ENCODE measurements at places on chromosomes 3 and 15.

GRCh38 chr3:149366941-149367840 lies 10.3 kb downstream of the TM4SF1 start:
- no peak overlapping the region for H3K4me3 ChIP-seq
- H3K27me3 ChIP-seq = no peaks in the 10 kb centered on the region
- H3K27ac ChIP-seq = no peak overlapping the region
- H3K36me3 ChIP-seq = no peaks in the 10 kb centered on the region
- H3K4me1 ChIP-seq = peaks cover 6% of the 10 kb centered on the region
- no peak for DNase-seq

DNA sequence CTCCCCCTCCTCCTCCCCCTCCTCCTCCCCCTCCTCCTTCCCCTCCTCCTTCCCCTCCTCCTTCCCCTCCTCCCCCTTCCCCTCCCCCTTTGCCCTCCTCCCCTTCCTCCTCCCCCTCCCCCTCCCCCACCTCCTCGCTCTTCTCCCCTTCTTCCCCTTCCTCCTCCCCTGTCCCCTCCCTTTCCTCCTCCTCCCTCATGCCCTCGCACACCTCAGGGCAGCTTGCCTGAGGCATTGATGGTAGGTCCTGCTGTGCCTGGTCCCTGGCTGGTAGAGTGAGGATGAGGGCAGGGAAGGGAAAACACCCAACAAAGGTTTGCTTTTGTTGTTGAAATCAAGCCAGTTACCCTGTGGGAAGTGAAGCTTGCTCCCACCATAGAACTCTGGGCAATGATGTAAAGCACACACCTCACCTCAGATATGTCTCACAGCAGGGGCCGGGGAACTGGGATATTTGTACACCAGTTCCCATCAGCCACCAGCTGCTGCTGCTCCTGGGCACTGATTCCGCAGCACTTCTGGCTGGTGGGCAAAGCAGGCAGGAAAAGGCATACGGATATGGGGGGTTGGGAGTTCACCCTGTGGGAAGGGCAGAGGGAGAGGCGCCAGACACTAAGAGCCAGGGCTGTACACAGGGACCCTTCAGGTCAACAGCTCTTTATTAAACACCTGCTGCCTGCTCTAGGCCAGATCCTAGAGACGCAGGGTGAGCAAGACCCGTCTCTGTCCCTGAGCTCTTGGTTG lies 13.8 kb downstream of the ISG20 start:
- peaks cover 9% of the 10 kb centered on the region for H3K4me1 ChIP-seq
- no peak overlapping the region for H3K27ac ChIP-seq

GRCh38 chr3:75981401-75981800 lies 196.1 kb upstream of the ZNF717 start:
- no peak for DNase-seq
- H3K27me3 ChIP-seq = no peaks in the 10 kb centered on the region
- no peaks in the 10 kb centered on the region for H3K36me3 ChIP-seq
- H3K27ac ChIP-seq = no peak overlapping the region
- no peaks in the 10 kb centered on the region for H3K4me1 ChIP-seq

- no peaks in the 10 kb centered on the region for H3K27me3 ChIP-seq
- no peaks in the 10 kb centered on the region for H3K36me3 ChIP-seq
- DNase-seq = no peak
- no peaks in the 10 kb centered on the region for H3K4me1 ChIP-seq
Observed at GRCh38 chr15:27077790-27078189, 106.8 kb downstream of the GABRG3 start.

DNA sequence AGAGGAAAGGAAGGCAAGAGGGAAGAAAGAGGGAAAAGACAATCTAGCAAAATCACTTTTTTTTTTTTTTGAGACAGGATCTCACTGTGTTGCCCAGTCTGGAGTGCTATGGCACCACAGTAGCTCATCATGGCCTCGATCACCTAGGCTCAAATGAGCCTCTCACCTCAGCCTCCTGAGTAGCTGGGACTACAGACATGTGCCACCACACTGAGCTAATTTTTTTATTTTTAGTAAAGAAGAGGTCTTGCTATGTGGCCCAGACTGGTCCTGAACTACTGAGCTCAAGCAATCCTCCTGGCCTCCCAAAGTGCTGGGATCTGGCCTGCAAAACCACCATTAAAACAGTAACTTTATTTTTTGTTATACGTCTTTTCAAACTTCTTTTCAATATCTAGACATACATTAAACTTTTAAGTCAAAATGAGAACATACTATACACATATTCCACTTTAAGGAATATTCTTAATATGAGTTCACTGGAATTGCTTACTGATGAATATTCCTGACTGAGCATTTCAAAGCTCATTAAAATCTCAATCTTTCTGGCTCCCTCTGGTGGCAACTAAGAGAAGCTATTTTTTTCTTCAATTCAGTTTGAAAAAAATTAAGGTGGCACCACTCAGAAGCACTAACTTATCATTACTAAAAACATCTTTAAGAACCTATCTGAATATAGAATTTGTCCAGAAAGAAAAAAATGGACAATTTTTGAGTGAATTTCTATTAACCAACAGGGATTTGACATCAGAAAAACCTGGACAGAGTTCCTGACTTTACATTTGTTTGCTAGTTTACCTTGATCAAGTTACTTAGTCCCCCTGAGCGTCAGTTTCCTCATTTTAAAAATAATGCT lies 40.9 kb downstream of the UACA start:
- H3K4me1 ChIP-seq = no peaks in the 10 kb centered on the region
- no peak for DNase-seq
- no peak overlapping the region for H3K27ac ChIP-seq
- no peak overlapping the region for H3K4me3 ChIP-seq
- H3K36me3 ChIP-seq = no peaks in the 10 kb centered on the region

DNA sequence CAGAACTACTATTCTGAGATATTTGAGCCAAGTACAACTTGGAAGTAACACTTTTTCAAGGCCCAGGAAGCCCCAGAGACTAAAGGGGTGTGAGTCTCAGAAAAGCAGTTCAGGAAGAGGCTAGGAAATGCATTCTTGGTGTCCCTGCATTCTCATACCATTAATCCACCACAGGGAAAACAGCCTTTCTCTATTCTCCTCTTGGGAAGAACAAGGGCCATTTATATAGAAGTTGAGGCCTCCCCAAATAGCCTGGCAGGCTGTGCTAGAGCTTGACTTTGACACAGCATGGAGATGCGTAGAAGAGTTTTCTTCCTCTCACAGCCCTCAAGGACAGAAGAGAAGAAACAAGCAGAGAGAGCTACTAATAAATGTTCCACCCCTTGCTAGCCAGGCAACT lies 5.5 kb upstream of the NR2C2 start:
- peaks cover 2% of the 10 kb centered on the region for H3K4me1 ChIP-seq
- H3K4me3 ChIP-seq = no peak overlapping the region
- no peaks in the 10 kb centered on the region for H3K27me3 ChIP-seq

DNA sequence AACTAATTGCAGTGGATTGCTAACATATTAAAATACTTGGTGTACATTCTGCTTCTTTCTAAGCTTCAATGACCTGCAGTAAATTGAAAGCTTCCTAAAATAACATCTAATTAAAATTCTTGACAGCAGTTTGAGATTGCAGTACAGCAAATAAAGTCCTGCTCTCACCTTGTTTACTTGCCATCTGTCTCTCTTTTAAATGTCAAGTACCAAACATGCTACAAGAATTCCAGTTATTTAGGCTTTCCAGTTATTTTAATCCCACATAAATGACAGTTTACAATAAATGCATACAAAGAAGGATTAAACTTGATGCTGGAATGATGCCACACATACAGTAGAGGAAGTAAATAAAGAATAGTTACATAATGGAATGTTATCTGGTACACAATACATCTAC lies 33.2 kb downstream of the CBLB start:
- no peaks in the 10 kb centered on the region for H3K27me3 ChIP-seq
- no peak for DNase-seq
- H3K4me3 ChIP-seq = no peak overlapping the region
- H3K4me1 ChIP-seq = no peaks in the 10 kb centered on the region

- H3K27me3 ChIP-seq = no peaks in the 10 kb centered on the region
- no peak for DNase-seq
- no peaks in the 10 kb centered on the region for H3K4me1 ChIP-seq
- no peak overlapping the region for H3K27ac ChIP-seq
- no peaks in the 10 kb centered on the region for H3K36me3 ChIP-seq
Observed at GRCh38 chr3:1591327-1592028, 498.7 kb downstream of the CNTN6 start.

DNA sequence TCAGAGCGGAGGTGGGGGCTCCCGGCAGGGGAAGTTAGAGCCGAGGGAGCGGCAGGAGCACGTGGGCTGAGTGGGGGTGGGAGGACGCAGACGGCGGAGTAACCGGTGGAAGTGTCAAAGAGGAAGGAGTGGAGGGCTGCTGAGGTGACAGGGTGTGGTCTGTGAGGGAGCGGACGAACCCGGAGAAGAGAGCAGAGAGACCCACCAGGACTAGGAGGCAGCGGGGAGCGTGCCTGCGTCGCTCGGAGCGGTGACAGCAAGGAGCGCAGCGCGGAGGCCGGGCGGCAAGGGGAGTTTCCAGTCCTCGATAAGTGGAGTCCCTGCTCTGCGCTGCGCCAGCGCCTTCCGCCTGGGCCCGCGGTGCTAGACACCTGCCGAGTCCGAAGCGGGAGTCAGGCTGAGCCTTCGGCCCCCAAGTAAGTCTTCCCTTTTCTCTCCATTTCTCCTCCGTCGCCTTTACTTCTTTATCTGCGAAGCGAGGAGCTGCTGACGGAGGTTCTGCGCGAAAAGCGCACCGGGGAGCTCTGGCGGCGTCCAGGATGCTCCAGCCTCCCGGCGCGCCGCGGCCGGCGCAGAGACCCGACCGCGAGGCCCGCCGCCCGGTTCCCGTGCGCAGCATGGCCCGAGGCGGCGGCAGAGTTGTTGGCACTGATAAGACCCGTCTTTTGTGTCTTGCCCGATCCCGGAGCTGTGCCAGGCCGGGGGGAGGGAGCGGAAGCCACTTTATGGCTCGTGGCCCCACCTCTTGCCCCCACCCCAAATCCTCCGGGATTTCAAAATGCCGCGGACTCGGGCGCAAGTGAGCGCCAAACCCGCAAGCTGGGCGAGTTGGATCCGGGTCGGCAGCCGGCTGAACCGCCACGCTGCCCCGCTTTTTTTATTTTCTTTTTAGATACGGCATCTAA lies 533.0 kb upstream of the SEMA6D start:
- H3K27me3 ChIP-seq = peaks cover 18% of the 10 kb centered on the region
- H3K36me3 ChIP-seq = no peaks in the 10 kb centered on the region
- peak; percentile 41 for DNase-seq
- H3K27ac ChIP-seq = no peak overlapping the region
- peak overlapping the region; percentile 85 for H3K4me3 ChIP-seq

- H3K4me1 ChIP-seq = no peaks in the 10 kb centered on the region
- H3K4me3 ChIP-seq = no peak overlapping the region
- H3K27ac ChIP-seq = no peak overlapping the region
- H3K27me3 ChIP-seq = no peaks in the 10 kb centered on the region
- no peaks in the 10 kb centered on the region for H3K36me3 ChIP-seq
- DNase-seq = peak; percentile 8
Observed at GRCh38 chr3:21170964-21171363, 580.0 kb downstream of the ZNF385D start.

GRCh38 chr15:66673410-66674322 lies 28.4 kb upstream of the SMAD6 start:
- peak; percentile 60 for DNase-seq
- H3K4me3 ChIP-seq = peak overlapping the region; percentile 22
- H3K4me1 ChIP-seq = peaks cover 4% of the 10 kb centered on the region
- peak overlapping the region; percentile 23 for H3K27ac ChIP-seq
- no peaks in the 10 kb centered on the region for H3K27me3 ChIP-seq

GRCh38 chr3:61743686-61744242 lies 182.4 kb downstream of the PTPRG start:
- no peak for DNase-seq
- H3K36me3 ChIP-seq = no peaks in the 10 kb centered on the region
- H3K4me3 ChIP-seq = no peak overlapping the region
- no peaks in the 10 kb centered on the region for H3K27me3 ChIP-seq
- H3K27ac ChIP-seq = no peak overlapping the region
- peaks cover 5% of the 10 kb centered on the region for H3K4me1 ChIP-seq

GRCh38 chr15:68930268-68931022 lies at the start of gene SPESP1:
Gene SPESP1 (plus strand): TSS chr15:68930525. CDS start chr15:68930654, 129 bp downstream.
- no peak within 1 kb of the TSS for H3K4me3 ChIP-seq
- no peaks in the 10 kb centered on the region for H3K36me3 ChIP-seq
- H3K27me3 ChIP-seq = no peaks in the 10 kb centered on the region
- DNase-seq = no peak
- no peaks in the 10 kb centered on the region for H3K4me1 ChIP-seq

GRCh38 chr3:64901986-64902516 lies 214.3 kb upstream of the ADAMTS9 start:
- no peak overlapping the region for H3K4me3 ChIP-seq
- DNase-seq = no peak
- no peaks in the 10 kb centered on the region for H3K27me3 ChIP-seq
- no peaks in the 10 kb centered on the region for H3K36me3 ChIP-seq
- peaks cover 6% of the 10 kb centered on the region for H3K4me1 ChIP-seq

- no peak overlapping the region for H3K27ac ChIP-seq
- H3K4me3 ChIP-seq = no peak overlapping the region
- H3K4me1 ChIP-seq = no peaks in the 10 kb centered on the region
- no peaks in the 10 kb centered on the region for H3K27me3 ChIP-seq
Observed at GRCh38 chr3:153957421-153957820, 163.8 kb upstream of the ARHGEF26 start.

- no peak overlapping the region for H3K27ac ChIP-seq
- no peak for DNase-seq
- no peaks in the 10 kb centered on the region for H3K36me3 ChIP-seq
- no peaks in the 10 kb centered on the region for H3K27me3 ChIP-seq
- no peaks in the 10 kb centered on the region for H3K4me1 ChIP-seq
- no peak overlapping the region for H3K4me3 ChIP-seq
Observed at GRCh38 chr3:186920301-186920700, 10.0 kb upstream of the ST6GAL1 start.

GRCh38 chr15:33132722-33133345 lies 61.7 kb downstream of the FMN1 start:
- no peaks in the 10 kb centered on the region for H3K4me1 ChIP-seq
- H3K4me3 ChIP-seq = no peak overlapping the region
- H3K27me3 ChIP-seq = no peaks in the 10 kb centered on the region
- H3K36me3 ChIP-seq = no peaks in the 10 kb centered on the region
- no peak overlapping the region for H3K27ac ChIP-seq
- DNase-seq = peak; percentile 67

- no peak overlapping the region for H3K27ac ChIP-seq
- no peak for DNase-seq
- no peaks in the 10 kb centered on the region for H3K27me3 ChIP-seq
- no peak overlapping the region for H3K4me3 ChIP-seq
- H3K36me3 ChIP-seq = no peaks in the 10 kb centered on the region
Observed at GRCh38 chr3:130779031-130779430, 32.4 kb upstream of the PIK3R4 start.

- no peaks in the 10 kb centered on the region for H3K36me3 ChIP-seq
- no peak overlapping the region for H3K4me3 ChIP-seq
- peaks cover 4% of the 10 kb centered on the region for H3K27me3 ChIP-seq
- no peak for DNase-seq
- H3K27ac ChIP-seq = no peak overlapping the region
Observed at GRCh38 chr3:197336348-197336747, 37.9 kb upstream of the DLG1 start.

- no peak overlapping the region for H3K27ac ChIP-seq
- H3K36me3 ChIP-seq = no peaks in the 10 kb centered on the region
- DNase-seq = no peak
- no peaks in the 10 kb centered on the region for H3K4me1 ChIP-seq
- H3K27me3 ChIP-seq = no peaks in the 10 kb centered on the region
Observed at GRCh38 chr15:23629234-23629805, 18.3 kb downstream of the MAGEL2 start.
